Right ventricle myocardium superior (tissue), 1 donor: ENCODE measurements at places on chromosomes 1 and 21. TPM values are rescaled to one million over a fixed set of nuclear protein-coding genes. Genes with fewer than 3 reads are reported as not detected.

DNA sequence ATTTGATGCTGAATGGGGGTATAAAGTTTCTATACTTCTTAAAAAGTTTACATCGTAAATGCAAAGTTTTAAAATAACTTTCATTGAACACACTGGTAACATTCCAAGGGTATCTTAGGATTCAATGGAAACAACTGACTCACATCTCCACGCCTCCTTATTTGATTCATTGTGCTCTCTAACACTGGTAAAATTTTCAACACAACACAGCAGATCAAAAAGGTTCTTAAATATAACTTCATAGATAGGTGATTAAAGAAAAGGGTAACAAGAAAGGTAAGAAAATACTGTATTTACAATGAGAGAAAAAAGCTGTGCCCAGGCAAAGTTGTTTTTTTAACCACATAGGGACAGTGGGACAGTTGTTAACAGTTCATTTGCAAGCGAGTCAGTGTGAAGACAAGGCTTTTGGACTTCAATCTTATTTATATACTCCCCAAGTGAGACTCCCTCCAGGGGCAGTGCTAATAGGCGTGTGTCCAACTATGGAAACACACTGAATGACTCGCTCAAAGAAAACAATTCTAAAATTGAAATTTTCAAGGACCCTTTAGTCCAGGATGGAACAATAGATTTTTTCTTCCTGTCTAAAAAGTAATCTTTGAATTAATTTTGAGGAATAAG, 140.5 kb downstream of the TIAM1 start:
- no peak for DNase-seq

DNA sequence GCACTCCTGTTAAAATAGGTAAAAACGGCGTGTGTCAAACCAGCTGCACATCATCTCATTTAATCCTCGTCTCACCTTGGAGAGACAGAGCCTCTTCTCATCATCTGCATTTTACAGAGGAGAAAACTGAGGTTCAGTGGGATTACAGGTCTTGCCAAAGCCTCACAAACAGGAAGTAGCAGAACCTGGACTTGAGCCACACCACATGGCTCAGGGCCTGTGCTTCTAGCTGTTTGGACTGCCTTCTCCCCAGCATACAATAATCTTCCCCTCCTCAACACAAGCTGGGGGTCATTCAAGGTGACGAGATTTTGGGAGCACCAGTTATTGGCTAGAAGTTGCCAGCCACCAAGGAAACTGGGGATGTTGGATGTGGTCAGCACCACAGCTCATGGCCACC, 167.9 kb upstream of the ZC3H12A start:
- no peak for DNase-seq

DNA sequence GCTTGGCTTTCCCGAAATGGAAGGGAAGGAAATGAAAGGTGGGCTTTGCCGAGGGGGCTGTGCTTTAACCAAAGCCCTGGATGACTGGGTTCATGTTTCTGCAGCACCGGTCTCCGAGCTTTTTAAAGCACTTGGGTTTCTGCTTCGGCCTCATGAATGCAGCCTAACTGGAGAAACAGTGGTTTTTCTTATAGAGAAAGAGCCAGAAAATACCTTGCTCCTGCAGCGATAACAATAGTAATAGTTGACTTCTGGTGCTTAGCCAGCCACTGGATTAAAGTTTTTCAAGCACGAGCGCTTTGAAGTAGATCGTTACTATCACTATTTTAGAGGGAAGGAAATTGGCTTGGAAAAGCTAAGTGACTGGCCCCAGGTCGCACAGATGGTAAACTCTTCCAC, 500 bp upstream of the DOCK7 start:
- no peak for DNase-seq

DNA sequence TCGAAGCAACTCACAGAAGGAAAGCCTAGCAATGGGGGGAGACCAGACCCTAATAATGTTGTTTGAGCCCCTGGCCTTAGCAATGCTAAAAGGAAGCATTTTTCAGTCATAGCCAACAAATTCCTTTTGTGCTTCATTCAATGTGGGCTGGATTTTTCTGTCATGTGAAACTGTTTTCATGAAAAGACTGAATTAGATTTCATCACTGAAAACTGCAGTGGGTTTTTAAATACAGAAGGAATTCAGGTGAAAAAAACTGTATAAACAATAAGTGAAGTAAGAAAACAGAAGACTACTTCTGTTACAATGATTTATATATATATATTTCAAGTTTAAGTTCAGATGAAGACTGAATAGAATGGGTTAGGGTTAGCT, 204.8 kb downstream of the SMYD3 start:
- no peak for DNase-seq

Gene ADGRB2
- total RNA-seq: 14.7 TPM

- DNase-seq: no peak
These were observed 29.2 kb downstream of the NID1 start for GRCh38 chr1:236035681-236036101.

GRCh38 chr1:111372336-111372965, 55.1 kb downstream of the OVGP1 start:
- no peak for DNase-seq

Gene SV2A
- total RNA-seq: 0.32 TPM

- peak; percentile 54 for DNase-seq
These were observed 89.2 kb downstream of the PLXNA2 start for GRCh38 chr1:208154679-208155642.

DNA sequence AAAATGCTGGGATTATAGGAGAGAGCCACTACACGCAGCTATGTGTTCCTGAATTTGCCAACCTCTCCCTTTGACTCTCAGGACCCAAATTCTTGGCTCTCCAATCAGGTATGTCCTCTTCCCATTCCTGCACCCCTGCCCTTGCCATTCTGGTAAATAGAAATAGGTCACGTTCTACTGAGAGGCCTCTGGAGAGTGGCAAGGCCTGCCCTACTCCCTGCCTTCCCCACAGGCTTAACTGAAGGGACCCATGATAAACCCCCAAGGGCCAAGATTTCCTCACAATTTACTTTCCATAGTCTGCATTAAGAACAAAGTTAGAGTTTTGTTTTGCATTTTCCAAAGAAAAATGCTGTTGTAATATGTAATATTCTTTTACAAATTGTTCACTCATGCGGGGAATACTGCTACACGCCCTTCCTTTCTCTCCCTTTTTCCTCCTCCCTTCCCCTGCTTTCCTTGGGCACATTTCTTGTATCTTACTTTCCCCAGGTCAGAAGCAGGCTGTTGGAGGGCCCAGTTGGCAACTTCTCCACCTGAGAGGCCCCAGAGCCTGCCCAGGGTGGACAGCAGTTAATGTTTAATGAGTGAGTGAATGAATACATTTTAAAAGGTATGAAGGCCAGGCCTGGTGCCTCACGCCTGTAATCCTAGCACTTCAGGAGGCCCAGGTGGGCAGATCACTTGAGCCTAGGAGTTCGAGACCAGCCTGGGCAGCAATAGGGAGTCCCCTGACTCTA, 33.9 kb upstream of the PUM1 start:
- no peak for DNase-seq

Gene CELA3A
- not detected for total RNA-seq

GRCh38 chr1:10155087-10155712, 55.2 kb upstream of the KIF1B start:
- DNase-seq: no peak

DNA sequence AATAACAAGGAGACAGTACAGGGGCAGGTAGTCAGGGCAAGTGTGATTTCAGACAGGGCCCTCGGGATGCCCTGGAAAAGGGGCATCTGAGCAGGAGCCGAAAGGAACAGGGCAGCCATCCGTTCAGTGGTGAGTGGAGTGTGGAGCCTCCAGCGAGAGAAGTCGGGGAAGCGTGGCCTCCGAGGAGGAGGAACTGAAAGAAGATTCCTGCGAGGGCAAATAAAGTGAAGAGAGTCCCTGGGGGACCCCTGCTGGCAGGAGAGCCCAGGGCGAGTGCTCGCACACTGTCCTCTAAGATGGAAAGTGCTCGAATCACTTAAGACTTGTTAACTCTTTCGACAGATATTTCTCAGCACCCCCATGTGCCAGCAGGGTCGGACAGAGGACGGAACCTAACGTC, 3.5 kb upstream of the UTS2 start:
- DNase-seq: no peak

- no peak for DNase-seq
These were observed 43.3 kb downstream of the APP start for GRCh38 chr21:26127073-26127814.

Gene F5
- total RNA-seq: 21.2 TPM

GRCh38 chr21:28229814-28230213, 762.9 kb downstream of the LTN1 start:
- no peak for DNase-seq

Gene CFAP141
- total RNA-seq: not detected

- peak; percentile 22 for DNase-seq
These were observed 3.6 kb downstream of the C1orf232 start for GRCh38 chr1:26164861-26165842.

- DNase-seq: no peak
These were observed 7.2 kb upstream of the ACTRT2 start for GRCh38 chr1:3014050-3014440.

DNA sequence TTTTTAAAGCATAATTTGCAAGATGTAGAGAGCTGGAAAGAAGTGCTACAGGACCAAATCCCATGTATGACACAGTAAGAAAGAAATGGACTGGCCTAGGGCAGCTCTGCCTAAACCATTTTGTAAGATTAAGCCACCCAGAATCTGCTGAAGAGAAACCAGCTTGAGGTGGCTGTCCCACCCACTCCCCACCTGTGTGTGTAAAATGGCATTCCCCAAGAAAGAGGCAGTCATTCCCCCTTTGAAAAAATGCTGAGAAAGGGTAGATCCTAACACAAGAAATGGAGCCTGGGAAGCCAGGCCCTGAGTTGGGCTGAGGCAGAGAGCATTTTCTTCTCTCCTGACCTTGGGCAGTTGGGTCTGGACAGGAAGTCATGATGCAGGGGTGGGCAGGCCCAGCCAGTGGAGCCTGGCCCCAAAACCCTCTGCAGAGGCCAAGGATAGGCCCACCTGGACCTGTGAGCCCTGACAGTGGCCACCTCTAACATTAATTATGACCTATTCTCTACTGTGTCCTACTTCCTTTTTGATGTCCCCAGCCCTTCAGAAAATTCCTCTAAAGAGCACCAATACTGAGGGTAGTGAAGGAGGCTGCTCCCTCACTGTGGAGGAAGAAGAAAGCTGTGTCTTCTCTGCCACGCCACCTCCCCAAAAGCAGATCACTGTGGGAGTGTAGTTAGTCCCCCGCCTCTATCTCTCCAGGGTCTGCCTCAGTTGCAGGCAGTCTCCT, 94.0 kb downstream of the EDEM3 start:
- no peak for DNase-seq

- no peak for DNase-seq
These were observed 1.2 kb downstream of the KRTAP10-5 start for GRCh38 chr21:44579056-44579832.

DNA sequence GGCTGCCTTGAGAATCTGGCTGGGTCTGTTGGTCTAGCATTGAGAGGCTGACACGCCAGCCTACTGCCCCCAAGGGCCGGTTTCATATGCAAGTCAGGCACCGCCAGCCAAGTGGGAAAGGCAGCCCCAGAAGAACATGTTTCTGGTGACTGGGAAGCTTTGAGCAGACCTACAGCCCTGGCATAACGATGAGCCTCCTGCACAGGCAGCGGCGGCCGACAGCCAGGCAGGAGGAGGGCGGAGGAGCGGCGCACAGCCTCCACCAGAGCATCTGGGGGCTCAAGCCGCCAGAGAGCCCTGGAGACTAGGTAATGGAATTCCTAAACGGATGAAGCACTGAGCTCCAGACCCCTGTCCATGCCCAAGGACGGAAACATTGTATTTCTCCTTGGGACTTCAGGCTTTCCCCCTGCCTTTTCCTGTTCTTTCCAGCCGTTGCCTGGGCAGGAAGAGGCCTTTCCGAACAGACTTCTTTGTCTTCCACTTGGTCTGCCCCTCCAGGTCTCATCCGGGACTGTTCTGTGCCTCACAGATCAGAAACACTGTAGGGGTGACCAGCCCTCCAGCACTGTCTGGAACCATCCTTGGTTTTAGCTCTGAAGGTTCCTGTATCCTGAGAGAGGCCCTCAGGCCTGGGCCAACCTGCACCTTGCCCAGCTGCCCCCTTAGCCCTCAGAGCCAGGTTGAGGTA, 59.5 kb downstream of the IRF2BP2 start:
- DNase-seq: no peak

- peak; percentile 46 for DNase-seq
These were observed 125.5 kb downstream of the ADAMTS1 start for GRCh38 chr21:26719750-26720149.

DNA sequence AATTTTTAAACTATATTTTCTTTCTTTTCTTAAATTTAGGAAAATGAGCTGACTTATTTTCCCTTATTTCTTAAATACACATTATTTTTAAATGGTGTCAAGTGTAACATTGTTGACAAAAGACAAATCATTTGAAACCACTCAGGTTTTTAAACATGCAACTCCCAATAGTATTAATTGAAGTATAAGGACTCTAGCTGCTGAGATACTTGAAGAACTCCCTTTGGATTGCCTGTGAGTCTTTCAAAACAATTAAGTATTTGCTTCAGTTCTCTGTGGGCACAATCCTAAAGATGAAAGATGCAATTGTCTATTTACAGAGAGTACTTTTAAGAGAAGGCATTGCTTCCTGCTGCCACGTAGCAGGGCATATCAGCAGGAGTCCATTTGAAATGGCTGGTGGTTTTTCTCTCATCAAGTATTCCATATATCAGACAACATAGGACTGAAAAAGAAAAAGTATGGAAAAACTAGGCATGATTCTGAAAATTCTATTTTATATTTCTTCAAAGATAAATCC, 373.4 kb downstream of the NEGR1 start:
- no peak for DNase-seq

GRCh38 chr21:43578677-43579303, 80.5 kb downstream of the HSF2BP start:
- peak; percentile 55 for DNase-seq

GRCh38 chr1:24898152-24898908, 31.7 kb downstream of the RUNX3 start:
- no peak for DNase-seq

DNA sequence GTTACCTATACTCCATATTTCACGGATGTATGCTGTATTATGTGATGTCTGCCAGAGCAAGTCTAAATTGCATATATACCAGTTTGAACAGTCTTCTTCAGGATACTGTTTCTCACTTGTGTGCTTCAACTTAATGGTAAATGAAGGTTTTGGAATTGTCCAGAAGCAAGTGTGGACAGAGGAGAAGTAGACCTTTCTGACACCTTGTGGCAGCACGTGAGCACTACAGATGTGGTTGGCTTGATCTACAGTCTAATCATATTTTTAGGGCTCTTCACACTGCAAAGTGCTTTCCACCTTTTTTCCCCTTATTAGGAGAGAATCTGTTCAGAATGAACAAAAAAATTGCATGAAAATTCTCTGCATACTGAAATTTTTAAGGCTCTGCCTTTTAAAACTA, 10.9 kb downstream of the MORC3 start:
- no peak for DNase-seq

GRCh38 chr1:94120570-94120901, 412 bp downstream of the ABCA4 start:
- DNase-seq: no peak

Gene HSD17B7
- total RNA-seq: 5.2 TPM

DNA sequence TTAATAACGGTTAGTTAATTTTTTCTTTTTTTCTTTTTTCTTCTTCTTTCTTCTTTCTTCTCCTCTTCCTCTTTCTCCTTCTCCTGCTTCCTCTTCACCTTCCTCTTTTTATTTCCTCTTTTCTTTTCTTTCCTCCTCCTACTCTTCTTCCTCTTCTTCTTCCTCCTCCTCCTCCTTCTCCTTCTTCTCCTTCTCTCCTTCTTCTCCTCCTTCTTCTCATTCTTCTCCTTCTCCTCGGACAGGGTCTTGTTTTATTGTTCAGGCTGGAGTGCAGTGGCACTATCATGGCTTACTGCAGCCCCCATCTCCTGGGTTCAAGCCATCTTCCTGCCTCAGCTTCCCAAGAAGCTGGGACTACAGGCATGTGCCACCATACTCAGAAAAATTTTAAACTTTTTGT, 13.4 kb upstream of the ACBD3 start:
- no peak for DNase-seq

Gene RPL22
- 234 TPM for total RNA-seq

Gene RNU1-3
- total RNA-seq: 9,391 TPM
